ENCODE measurements at places on chromosomes 11 and 22.

DNA sequence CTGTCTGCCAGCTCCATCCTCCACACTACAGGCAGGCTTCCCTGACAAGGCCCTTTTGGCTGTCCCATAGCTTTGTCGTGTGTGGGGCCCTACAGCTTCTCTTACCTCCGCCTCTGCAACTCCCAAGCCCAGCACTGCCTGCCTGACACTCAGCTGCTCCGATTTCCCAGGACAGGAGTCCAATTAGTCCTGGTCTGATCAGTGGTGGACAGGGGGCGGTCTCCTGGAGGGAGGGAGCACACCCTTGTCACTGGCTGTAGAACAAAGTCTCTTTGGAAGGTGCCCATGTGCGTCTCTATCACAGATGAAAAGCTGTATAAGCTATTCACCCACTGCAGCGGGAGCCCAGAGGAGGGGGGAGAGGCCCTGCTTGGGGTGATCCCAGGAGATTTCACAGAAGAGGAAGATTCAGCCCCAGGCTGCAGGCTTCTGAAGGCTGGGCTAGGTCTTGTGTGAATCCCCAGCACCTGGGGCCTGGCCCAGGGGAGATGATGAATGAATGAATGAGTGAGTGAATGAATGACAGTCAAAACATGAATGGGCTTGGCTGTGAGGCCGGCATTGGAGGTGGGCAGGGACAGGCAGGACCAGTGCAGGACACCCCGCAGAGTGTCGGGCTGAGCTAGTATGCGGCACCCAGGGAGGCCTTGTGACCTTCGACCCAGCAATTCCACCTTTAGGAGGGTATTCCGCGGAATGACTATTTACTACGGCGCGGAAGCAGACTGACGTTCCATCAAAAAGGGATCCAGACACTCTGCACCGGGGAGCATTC lies 142.4 kb downstream of the CACNA1I start:
- DNase-seq: no peak

- no peak for DNase-seq
Observed at GRCh38 chr11:8363921-8364320, 100.2 kb upstream of the LMO1 start.

DNA sequence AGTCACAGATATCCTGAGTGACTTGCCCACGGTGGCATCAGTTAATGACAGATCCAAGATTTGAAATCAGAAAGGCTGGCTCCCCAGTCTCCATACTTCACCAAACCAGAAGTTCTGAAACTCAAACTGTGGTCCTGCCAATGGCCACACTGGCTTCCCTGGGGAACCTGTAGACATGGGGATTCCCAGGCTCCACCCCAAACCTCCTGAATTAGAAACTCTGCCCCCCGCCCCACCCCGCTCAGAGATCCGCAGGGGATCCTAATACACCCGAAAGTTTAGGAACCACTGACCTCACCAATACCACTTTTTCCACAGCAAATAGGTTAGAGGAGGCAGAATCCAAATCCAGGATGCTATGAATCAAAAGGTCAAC lies 15.3 kb downstream of the RTN4RL2 start:
- DNase-seq: no peak

- DNase-seq: no peak
Observed at GRCh38 chr11:78914503-78914902, 339.8 kb upstream of the NARS2 start.

DNA sequence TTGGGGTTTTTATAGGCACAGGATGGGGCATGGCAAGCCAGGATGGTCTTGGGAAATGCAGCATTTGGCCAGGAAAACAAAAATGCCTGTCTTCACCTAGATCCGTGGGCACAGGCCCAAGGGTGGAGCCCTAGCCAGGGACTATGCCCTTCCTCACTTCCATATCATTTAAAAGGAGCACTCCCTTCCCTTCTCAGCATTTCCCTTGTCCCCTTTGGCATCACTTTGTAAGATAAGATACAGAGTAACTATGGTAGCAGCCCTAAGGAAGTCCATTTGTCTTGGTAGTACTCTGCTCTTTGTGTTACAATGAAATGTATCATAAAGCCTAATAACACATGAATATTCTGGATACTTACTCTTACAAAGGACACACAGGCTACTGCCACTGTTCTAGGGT lies 1092.6 kb upstream of the TENM4 start:
- no peak for DNase-seq

- no peak for DNase-seq
Observed at GRCh38 chr22:48249713-48250268, 1487.3 kb downstream of the TBC1D22A start.

GRCh38 chr11:16155448-16155847 lies 200.9 kb downstream of the SOX6 start:
- DNase-seq: no peak

GRCh38 chr11:10032935-10033334 lies 261.1 kb downstream of the SBF2 start:
- DNase-seq: no peak

DNA sequence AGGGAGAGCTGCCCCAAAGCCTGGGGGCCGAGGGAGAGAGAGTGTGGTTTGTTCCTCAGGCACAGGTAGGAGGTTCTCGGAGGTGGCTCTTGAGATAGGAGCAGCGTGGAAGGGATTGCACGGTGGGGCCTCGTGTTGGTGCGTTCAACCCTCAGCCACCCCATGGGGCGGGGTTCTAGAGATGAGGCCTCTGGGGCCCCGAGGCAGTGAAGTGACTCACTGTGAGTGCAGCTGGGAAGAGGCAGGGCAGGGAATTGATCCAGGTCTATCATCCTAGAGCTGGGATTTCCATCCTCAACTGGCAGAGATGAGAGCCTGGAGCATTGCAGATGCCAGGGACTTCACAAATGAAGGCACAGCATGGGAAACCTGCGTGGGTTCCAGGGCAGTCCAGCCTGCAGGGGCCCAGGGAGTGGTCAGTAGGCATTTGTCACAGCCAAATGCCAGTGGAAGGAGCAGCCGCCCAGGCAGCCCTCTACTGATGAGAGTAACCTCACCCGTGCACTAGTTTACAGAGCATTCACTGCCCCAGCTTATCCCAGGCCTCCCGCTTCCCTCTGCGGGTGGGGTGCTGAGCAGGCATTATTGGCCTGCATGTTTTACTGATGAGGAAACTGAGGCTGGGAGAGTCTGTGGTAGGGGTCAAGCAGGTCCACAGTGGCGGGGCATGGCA lies 5.1 kb upstream of the SMARCB1 start:
- DNase-seq: no peak

GRCh38 chr11:116700586-116701220 lies 72.1 kb downstream of the BUD13 start:
- DNase-seq: no peak

GRCh38 chr22:30640839-30641430 lies 5.4 kb downstream of the SLC35E4 start:
- no peak for DNase-seq

DNA sequence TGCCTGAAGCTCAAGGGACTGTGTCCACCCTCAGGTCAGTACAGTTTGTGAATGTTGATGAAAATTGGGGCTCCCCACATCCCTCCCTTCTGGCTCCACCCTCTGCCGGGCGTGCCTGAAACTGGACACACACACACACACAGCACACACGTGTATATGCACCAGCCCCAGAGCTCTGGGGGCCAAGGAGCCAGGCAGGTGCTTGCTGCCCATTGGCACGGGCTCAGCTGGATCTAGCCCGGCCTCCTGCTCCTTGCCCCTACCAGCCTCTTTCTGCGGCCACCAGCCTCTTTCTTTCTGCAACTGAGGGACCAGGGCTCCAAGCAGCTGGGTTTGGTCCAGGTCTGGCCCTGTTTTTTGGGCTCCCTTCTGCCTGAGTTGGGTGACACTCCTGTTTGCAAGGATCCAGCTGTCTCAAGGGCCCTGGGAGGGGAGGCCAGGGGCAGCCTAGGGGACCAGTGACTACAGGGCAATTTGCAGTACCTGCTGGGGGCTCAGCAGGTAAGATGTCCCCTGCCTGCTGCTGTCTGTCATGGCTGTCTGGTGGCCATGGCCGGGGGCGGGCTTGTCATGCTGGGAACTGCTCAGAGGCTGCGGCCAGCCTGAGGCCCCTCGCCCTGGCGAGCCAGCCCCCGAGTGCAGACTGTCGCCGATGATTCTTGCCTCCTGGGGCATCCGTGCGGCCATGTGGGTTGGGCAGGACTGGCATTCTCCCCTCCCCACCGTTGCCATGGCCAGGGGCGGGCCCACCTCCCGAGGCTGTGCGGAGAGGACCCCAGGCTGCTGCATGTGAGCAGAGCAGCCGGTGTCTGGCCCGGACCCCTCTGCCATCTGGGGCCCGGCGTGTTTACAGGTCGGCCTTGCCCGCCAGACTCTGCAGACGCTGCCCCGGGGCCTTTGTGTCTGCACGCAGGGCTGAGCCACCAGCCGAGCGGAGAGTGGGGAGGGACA lies 51.5 kb upstream of the PPARA start:
- DNase-seq: no peak

DNA sequence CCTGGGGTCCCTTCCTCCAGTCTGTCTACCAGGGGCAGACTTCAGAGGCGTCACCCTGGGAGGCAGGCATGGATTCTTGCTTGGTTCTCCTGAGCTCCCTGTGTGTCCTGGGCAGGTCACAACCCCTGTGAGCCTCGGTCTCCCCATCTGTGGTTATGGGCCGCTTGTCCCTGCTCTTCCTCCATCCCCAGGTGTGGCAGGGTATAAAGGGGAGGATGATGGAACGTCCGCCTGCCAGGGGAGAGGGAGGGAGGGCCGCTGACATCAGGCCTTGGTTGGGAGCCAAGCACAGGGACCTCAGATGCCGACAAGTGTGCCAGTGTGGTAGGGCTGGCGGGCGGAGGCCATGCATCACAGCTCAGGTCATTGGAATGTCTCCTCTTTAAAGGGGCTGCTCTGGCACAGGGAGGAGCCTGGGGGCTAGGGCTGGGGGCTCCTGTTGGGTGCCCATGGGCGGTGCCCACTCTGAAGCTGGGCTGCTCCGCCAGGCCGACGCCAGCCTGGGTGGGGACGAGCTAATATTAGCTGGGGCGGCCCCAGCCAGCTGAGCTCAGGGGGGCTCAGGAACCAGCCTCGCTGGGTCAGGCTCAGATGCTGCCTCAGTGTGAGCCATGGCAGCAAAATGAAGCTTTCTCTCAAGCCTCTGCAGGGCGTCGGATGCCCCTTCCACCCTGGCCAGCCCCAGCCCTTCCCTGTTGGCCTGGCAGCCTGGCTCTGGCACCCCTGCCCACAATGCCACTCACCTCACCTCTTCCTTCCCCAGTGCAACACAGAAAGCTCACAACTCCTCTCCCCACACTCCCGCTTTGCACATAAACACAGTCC lies 12.8 kb downstream of the KCNC1 start:
- DNase-seq: no peak

DNA sequence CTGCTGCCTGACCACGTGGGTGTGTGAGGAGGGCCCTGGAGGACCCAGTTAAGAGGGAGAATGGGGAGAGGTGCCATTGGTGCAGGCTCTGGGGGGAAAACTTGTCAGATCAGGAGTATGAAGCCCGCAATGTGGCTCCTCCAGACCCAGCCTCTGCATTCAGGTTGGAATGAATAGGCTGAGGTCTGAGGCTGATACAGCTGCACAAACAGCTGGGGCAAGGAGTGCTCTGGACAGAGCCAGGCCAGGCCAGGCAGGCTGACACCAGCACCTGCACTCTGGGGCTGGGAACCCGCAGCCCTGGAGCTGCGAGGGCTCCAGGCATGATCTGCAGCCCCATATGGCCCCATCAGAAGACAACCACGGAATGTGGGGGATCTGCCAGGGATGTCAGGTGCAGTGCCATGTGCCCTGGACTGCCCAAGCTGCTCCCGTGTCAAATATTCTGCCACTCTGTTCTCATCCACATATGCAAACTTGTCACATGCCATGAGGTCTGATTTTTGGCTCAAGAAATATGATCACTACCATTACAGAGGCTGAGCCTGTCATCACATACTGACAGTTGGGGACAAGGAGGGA lies 27.2 kb upstream of the KCNJ11 start:
- no peak for DNase-seq

DNA sequence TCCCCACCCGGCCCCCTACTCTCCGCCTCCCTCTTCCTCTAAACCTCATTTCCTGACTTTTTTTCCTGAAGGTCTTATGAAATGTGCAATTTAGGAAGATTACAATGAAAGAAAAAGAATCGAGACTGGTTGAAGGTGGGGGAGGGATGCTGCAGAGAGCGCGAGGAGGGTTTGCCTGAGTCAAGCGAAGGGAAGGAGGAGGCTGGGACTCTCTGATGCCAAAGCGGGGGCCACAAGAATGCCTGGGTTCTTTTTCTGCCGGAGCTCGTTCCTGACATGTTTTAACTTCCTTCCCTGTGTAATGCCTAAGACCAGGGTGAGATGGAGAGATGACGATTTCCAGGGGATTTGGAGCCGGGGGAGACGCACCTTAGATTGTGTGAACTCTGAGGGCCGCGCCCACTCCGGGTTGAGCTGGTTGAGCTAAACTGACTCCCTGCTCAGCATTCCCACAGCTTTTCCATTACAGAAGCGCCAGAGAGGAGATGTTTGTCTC lies 270.5 kb upstream of the SORL1-AS1 start:
- no peak for DNase-seq

DNA sequence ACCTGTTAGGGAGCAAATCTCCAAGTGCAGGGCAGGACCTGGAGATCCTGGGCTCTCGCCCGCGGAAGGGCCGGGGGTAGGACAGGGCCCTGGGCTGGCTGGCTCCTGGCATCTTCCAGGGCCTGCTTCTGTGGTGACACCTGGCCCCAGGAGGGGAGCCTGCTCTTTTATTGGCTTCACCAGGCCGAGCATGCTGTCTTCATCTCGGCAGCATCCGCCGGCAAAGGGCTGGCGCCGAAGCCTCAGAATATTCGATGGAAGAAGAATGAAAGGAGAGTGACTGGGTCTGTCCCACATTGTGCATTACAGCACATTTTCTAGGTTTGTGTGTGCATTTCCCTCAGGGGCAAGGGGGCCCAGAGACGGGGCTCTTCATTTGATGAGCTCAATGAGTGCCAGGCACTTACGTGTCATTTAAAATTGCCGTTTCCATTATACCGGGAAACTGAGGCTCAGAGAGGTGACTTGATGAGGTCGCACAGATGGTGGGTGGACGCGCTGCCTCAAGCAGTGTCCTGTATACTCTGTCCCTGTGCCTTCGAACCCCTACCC lies 70.0 kb downstream of the RBX1 start:
- DNase-seq: no peak

- no peak for DNase-seq
Observed at GRCh38 chr22:49237703-49238102, 590.0 kb downstream of the BRD1 start.

- peak; percentile 83 for DNase-seq
Observed at GRCh38 chr11:64743591-64744543, at the start of gene RASGRP2. TSS of gene RASGRP2 (minus strand) at chr11:64744142. CDS start at chr11:64742866, 1,276 bp downstream.

DNA sequence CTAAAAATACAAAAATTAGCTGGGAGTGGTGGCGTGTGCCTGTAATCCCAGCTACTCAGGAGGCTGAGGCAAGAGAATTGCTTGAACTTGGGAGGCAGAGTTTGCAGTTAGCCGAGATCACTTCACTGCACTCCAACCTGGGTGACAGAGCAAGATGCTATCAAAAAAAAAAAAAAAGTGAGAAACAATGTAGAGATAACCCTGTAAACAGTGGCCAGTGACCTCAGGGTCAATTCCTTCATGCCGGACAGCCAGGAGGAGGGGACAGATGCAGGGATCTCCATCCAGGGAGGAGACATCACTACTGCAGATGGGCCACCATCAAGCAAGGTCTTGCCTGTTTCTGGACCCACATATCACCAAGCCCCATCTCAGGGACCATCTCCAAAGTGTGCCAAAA lies 10.2 kb downstream of the CFL1 start:
- DNase-seq: no peak

GRCh38 chr11:834371-835316 lies 1.9 kb downstream of the CD151 start:
- no peak for DNase-seq

Data from CD4-positive, alpha-beta T cell treated with Interleukin-4 for 4 hours (primary cell).